ENCODE measurements at places on chromosomes 4 and X. TPM values are rescaled to one million over a fixed set of nuclear protein-coding genes. Genes with fewer than 3 reads are reported as not detected.

- no peak for DNase-seq
Observed at GRCh38 chr4:100466501-100466900, 51.3 kb downstream of the EMCN start.

- DNase-seq, result no peak
Observed at GRCh38 chr4:83629945-83630721, 94.2 kb downstream of the GPAT3 start.

DNA sequence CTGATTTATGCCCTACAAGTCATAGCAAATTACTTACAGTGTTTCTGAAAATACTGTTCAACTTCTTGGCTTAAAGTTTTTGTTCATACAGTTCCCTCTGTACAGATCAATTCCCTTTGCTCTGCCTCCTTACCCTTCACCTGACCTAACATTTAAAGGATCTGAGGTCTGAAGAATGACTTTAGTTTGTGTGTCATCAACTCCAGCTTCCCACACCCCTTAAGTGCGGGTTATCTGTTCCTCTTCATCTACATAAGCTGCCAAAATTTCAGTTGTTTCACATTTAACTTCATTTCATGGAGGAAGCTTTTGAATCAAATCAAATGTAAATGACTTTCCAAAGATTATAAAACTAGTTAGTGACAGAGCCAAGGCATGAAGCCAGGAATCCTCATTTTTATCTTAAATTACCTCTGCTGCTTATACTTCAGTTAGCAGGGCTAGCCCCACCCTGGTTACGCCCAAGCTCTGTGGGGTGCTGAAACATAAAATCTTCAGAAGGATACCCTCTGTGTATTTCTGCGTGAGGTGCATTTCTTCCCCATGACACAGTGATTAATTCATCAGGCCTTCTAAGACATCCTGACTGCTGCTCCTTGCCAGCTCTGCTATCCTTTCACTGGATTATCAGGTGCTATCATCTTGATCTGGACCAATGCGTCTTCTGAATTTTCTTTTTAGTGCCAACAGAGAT, 16.5 kb downstream of the CXCL1 start:
- DNase-seq, result no peak

Gene ATP1B4
- not detected for total RNA-seq

Gene GAGE13
- total RNA-seq, result not detected

Gene MAGEA10
- not detected for total RNA-seq

GRCh38 chr4:53173576-53173975, 192.3 kb downstream of the SCFD2 start:
- DNase-seq, result no peak

DNA sequence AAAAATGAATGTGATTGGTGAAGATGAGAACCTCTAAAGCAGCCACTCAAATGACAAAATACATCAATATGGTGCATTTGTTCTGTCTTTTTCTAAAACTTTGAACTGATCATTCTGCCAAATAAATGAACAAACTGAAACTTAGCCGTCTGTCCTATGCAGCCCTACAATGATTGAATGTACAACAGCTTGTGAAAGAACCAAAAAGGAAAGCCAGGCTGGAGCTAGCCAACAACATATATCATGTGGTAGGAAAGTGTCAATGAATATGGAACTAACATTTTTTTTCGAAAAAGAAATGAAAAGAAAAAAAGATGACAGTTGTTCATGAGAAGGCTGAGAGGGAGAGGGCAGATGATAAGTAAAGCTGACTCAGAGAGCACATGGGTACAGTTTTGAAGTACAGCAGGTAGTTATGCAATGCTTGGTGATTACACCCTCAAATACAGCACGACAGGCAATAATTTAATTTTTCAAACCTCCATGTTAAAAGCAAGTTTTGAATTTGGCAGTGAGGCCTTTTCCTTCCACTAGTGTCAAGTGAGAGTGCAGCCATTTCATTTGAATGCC, 21.2 kb upstream of the SLC7A11 start:
- DNase-seq, result no peak

Gene SPANXC
- not detected for total RNA-seq

DNA sequence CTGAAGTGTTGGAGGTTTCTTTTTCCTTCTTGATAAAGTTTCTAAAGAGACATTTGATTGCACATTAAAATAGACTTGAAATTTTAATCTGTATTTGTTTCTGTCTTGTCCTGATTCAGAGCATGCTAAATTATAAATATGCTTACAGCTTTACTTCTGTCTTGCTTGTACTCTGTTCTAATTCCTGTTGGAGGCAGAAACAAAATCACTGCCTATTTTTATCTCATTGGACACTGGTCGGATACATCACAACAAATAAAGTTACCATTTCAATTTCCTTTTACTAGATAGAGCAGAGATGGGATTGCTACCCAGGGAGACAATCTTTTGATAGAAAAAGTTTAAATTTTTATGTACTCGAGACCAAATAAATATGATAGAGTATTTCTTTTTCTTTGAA, 6.9 kb downstream of the ANK2 start:
- no peak for DNase-seq

GRCh38 chrX:29890004-29890403, 325.4 kb upstream of the MAGEB2 start:
- DNase-seq, result no peak

GRCh38 chr4:169164669-169165415, 105.9 kb downstream of the SH3RF1 start:
- no peak for DNase-seq

DNA sequence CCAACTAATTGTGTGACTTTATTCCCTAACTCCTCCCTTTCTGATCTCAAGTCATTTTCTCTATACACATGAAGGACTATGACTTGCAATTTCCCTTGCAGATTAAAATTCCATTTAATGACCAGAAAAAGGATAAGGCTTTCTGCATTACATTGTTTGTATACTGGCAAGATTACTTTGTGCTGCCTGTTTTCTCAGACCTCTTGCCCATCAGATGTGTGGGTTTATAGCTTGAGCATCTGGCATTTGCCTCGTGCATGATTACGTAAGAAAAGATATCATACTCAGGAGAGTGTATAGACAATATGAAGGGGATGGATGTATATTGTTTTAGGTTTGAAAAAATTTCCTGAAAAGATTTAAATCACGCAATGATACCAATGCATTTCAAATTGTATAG, 593.8 kb upstream of the SLIT2 start:
- no peak for DNase-seq

DNA sequence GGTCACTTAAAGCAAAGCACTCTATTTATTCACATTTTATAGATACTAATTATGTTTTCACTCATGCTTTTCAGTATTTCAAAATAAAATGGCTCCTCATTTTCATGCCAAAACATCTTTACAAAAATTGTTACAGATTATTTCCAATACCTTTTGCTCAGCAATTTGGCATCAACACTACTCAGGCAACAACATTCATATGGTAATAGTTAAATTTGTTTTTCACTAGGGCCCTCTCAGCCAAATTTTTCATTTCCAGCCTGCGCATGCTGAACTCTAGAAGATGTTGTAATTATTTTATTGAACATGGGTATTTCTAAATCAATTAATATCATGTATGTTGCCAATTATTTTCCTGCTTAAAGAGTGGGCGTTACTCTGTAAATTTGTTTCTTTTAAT, 225.6 kb downstream of the ANTXR2 start:
- DNase-seq, result no peak

DNA sequence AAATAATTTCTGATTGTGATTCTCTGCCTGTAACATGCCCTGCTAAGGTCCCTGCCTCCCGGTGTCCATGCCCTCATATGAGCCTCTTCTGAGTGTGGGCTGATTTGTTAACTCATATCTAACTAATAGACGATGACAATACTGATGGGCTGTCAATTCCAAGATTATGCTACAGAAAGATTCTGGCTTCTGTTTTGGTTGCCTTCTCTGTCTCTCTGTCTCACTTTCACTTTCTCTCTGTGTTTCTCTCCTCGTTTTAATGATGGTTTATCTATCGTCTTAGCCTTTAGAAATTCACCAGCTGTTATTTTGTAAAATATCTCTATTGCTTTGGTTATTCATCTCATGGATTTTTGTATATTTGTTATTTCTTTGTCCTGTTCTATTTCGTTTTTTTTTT, 312.5 kb upstream of the ANXA10 start:
- no peak for DNase-seq

All from H1 (cell line).